Stimulated activated CD4-positive, alpha-beta T cell treated with anti-CD3 and anti-CD28 coated beads, Interleukin-12 subunit alpha, Interleukin-12 subunit beta, amount 100 ng/mL, for 48 hours (primary cell): ENCODE measurements at places on chromosomes 6 and 20.
A peak's percentile ranks its signal among the peaks of the same experiment; 100 is the strongest.

GRCh38 chr6:115747719-115748118, 313.0 kb downstream of the FRK start:
- no peak for DNase-seq

GRCh38 chr6:107418118-107418517, 41.2 kb downstream of the PDSS2 start:
- DNase-seq: no peak

DNA sequence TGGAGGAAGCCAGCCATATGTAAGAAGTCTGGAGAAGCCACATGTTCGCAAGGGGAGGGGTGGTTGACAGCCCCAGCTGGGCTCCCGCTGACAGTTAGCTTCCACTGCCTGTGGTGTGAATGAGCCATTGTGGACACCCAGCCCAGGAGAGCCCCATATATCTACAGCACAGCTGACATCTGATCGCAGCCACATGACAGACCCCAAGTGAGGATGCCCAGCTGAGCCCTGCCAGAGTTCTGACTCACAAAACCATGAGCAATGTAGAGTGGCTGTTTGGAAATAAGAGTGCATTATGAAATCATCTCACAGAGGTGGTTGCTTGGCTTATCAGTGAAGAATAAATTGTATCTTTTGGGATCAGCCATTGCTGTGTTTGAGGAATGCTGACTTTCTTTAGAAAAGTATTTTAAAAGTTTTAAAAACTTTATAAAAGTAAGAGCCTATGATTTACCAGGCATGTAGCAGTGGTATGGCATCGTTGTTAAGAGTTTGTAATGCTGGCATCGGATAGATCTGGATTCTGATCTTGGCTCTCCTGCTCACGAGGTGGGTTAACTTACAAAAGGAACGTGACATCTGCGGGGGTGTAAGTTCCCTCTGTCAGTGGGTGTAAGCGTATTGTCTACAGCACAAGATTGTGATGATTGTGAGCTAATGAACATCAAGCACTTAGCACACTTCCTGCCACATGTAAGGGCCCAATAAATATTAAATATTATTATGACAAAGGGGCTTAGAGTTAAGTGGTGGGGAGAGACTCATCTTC, 24.1 kb downstream of the CFAP61 start:
- no peak for DNase-seq

DNA sequence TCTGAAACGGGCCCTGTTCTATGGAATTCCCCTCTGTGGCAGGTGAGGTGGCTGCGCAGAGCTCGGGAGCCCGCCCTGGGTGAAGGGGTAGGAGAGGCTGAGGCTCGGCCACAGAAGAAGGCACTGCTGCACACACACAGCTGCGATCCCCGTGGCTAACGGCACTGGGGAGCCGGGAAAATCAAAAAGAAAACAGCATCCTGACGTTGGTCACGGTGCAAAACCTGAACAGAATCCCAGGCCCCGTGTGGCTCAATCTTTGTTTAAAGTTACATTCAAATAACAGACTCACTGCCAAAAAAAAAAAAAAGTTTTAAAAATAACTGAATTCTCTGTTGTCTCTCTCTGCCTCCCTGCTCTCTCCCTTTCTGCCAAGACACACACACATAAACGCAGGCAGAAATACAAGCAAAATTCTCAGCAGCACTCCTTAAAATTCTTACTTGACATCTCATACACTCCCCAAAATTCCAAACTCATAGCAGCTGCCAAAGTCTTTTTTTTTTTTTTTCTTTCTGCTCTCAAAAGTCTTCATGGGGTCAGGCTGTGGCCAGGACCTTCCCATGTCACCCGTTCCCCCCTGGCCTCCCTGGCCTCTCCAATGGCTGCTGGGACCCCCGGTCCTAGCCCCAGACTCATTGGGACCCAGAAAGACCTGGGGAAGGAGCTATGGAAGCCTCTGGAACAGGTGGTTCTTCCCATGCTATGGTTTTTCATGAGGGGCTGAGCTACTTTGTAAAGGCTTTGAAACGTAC, 248.8 kb downstream of the TTLL2 start:
- no peak for DNase-seq

DNA sequence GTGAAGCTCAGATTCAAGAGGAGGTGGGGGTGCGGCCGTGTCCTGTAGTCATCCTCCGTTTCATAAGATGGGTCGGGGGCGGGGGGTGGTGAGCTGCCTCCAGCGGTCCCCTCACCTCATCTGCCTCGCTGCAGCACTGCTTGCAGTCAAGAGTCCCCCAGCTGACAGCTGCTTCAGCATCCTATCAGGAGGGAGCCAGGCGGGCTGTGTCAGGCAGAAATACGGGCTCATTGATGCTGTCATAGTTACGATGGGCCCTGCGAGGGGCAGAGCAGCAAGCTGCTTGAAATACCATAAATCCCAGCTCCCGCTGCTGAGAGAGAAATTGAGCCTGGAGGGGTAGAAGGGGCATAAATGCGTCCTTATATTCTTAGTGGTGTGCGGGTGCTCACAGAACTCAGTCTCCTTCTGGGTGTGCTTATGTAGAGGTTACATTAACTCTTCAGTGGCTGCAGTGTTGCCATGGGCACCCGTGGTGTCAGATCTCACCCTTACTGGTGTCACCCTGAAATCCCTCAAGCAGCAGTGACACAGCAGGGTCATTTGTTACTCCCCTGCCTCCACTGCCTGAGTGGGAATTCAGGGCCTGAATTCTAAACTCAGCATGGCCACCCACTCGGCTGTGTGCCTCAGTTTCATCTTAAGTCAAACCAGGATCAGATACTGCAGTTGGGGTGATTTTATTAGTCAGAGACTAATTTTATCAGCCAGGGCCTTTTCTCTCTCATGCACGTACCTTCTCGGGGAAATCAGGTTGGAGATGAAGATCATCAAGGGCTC, 21.8 kb downstream of the CCDC167 start:
- DNase-seq: no peak

GRCh38 chr6:46730921-46731461, 4.2 kb downstream of the PLA2G7 start:
- no peak for DNase-seq

GRCh38 chr6:28657381-28657768, 131.7 kb downstream of the GPX5 start:
- DNase-seq: no peak

DNA sequence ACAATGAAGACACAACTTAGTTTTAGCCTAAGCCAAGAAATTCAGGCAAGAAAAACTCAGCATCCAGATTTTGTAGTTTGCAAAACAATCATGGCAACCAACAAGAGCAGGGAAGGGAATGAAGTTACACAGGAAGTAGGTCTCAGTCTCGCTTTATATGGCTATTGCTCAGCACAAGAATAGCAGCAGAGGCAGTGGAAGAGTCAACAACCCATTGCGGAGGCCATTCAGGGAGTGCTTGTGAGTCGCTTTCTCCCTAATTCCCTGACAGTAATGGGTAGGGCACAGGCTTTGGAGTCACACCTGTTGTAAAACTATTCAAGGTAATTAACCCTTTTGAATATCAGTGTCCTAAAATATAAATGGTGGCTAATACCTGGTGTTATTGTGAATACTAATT, 238.5 kb downstream of the HDGFL1 start:
- no peak for DNase-seq

DNA sequence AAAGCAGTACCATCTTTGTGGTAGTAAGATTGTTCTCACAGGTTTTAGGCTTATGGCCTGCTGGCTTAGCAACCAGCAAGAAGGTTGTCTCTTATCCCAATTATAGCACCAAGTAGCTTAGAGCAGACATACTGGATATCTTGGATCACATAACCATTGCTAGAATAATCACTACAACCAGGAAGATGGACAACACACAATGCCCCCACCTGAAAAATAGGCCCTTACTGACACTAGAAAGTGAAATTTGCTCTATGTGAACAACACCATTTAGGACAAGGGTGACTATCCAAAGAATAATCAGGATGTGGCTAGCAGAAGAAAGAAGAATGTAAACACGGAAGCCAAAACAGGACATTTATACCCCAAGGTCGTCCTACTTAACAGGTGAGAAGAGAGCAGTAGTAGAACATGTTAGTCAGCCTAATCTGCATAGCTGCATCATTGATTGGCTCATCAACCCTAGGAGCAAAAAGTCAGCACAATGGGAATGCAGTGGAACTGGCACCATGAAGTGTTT, 172.7 kb upstream of the MARCKS start:
- DNase-seq: no peak

- peak; percentile 65 for DNase-seq
Observed at GRCh38 chr6:137571854-137572253, 77.7 kb upstream of the OLIG3 start.

DNA sequence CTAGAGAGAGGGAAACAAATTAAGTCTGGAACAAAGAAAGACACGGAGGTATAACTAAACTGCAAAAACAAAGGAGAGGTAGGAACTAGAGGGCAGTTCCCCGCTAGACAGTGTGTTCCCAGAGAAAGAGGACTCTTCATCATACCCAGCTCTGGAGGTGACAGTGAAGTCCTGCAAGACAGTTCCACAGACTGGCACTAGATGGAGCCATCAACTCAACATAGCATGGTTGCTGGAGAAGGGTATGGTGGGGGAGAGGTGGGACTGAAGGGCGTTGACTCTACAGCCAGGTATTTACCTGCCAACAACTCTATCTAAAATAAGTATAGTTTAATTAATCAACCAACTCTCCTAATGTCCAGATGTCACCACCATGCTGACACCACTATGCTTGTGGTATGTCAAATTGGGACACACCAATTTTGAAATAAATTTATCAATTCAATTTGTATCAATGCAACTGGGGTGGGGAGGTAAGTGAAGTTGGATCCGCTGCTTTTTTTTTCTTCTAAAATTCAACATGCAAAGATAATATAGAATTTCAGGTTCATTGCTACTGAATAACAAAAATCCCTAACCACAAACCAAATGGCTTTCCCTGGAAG, 9.7 kb downstream of the BACH2 start:
- DNase-seq: peak; percentile 62

- no peak for DNase-seq
Observed at GRCh38 chr20:4435225-4435624, 286.5 kb upstream of the PRND start.

DNA sequence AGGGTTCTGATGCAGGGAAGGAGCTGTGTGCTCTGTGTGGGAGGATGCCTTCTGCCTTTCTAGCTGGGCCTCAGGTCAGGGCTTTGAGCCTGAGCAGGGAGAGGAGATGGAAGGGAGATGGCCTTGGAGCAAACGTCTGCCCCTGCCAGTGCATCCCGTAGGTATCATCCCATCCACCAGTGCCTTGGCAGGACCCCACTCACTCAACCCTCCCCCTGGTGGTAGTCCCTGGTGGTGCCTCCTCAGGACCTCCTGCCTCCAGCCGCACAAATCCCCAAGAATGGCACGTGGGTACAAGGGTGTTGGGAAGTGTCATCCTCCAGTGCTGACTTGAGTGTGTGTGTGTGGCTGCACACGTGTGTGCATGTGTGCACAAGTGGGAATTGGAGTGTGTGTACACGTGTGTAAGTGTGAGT, 23.1 kb upstream of the MICB start:
- DNase-seq: no peak

DNA sequence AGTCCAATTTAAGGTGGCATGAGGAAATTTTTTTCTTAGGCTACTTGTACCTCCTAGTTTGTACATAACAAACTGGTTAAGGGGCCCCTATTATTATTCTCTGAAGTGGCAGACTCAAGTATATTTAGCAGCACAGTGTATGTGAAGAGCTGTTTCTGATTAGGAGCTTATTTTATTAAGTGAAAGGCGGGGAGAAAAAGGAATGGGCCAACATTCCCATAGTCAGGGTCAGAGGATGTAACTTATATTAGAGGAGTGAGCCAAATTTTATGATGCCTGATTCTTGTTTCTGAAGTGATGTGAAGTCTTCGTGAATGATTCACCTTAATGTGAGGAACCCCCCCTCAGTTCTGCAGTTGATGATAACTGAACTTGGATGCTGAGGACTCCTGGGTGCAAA, 2.8 kb downstream of the HECA start:
- DNase-seq: no peak

GRCh38 chr6:87741001-87741650, 39.1 kb upstream of the AKIRIN2 start:
- DNase-seq: no peak

- DNase-seq: no peak
Observed at GRCh38 chr6:13164291-13164690, 164.0 kb downstream of the TBC1D7 start.

DNA sequence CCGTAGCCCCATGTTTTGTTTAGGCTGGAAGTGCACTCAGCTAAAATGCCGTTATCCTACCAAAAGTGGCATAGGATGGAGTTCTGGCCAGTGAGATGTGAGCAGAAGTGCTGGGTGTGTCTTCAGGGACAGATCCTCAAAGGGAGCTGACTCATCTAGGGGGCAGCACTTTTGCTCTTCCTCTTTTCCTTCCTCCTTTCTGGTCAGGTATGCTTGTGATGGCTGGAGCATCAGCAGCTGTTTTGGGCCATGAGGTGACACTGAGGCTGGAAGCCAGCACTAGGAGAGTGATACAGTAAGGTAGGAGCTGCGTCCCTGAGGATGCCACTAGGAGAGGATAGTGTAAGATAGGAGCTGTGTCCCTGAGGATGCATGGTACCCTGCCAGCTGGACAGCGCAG, 4.6 kb upstream of the OSBPL2 start:
- DNase-seq: no peak

- no peak for DNase-seq
Observed at GRCh38 chr6:124881898-124882578, 80.2 kb upstream of the RNF217 start.

GRCh38 chr6:105400501-105400900, 2.4 kb downstream of the PREP start:
- no peak for DNase-seq

- no peak for DNase-seq
Observed at GRCh38 chr20:57811374-57812020, 101.7 kb upstream of the PMEPA1 start.

DNA sequence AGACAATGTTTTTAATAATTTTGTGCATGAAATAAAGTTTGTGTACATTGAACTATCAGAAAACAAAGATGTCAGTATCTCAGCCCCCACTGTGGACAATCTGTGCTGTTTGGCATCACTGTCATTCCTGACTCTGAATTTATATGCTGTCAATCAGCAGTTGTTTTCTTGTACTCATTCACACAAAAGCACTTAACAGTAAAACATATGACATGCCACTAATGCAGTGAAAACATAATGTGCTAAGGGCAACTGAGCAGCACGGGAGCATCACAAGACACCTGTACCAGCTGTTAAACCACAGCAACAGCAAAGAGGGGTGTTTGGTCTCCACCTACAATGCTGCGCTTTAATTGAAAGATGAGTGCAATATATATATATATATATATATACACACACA, 647.8 kb upstream of the SLC35B3 start:
- DNase-seq: no peak

- no peak for DNase-seq
Observed at GRCh38 chr20:992801-993535, 9.1 kb downstream of the RSPO4 start.
